Fibroblast of lung (primary cell): ENCODE measurements at places on chromosomes 16 and 17.
A peak's percentile ranks its signal among the peaks of the same experiment; 100 is the strongest.

DNA sequence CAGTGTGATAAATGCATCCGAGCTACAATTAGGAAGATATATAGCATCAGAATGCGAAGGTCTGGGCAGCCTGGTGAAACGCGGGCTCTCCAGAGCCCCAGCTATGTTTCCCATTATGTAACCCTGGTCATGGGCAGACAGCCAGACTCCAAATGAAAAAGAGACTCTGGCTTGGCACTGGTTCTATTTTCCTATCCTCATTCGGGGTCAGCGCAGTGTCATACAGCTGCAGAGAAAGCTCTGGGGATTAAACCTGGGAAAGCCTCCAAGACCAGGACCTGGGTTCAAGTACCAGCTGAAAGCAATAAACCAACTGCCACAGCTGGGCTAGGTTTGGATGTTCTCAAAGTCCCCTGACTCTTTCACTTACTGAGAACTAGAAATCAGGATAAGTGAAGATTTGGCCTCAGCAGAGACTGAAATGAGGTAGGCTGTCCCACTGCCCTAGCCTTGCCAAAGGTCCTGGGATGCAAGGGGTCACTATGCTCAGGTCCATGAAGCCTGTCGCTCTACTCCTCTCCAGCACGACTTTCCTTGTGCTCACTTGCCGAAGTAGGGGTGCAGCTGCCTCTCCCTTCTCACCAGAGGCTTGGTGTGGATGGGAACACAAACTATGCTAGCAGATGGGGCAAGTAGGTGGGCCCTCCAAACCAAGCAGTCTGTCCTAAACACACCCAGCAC lies 123.8 kb downstream of the SMG6 start:
- peak; percentile 96 for DNase-seq

DNA sequence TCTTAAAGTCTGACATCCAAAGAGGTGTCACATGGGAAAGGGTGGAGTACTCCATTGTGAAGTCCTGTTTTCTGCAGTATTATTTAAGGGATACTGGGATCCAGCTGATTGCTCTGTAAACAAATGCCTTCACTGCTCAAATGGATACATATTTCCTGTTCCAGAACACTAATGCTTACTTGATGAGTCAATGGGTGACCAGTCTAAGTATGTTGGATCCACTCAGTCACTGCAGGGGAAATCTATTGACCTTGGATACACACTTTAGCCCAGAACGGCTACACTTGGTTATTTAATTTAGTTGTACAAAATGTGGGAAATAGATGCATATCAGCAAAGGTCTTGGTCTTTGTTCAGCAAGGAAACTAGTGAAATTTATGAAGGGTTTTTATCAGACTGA lies 261.4 kb downstream of the MAP2K4 start:
- DNase-seq, result peak; percentile 37

DNA sequence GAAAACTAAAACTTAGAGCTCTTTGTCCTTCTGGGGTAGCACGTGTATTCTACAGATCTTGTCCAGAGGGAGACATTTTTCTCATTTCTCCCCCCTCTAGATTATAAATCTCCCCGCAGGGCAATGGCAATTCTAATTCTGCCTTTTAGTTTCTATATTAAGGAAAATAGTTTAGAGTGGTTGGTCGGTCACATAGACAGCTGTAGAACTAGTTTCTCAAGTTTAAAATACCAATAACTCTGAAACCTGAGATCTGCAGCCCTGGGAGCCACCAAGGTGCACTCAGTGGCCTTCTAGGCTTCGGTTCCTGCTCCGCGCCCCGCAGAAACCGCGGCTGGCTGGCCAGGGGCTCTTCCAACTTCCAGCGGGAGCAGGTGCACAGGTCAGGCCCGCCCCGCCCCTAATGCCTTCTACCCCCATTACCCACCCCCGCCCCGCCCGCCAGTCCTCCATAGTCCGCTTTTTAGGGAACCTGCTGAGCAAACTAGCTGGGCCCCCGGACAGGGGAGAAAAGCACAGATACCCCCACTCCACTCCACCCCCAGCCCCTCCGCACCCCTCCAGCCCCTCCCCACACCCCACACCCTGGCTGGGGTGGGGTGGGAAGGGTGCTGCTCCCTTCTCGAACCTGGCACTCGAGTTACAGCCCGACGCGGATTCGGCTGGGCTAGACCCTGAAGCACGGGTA lies 431 bp downstream of the SLFN11 start:
- DNase-seq, result no peak

DNA sequence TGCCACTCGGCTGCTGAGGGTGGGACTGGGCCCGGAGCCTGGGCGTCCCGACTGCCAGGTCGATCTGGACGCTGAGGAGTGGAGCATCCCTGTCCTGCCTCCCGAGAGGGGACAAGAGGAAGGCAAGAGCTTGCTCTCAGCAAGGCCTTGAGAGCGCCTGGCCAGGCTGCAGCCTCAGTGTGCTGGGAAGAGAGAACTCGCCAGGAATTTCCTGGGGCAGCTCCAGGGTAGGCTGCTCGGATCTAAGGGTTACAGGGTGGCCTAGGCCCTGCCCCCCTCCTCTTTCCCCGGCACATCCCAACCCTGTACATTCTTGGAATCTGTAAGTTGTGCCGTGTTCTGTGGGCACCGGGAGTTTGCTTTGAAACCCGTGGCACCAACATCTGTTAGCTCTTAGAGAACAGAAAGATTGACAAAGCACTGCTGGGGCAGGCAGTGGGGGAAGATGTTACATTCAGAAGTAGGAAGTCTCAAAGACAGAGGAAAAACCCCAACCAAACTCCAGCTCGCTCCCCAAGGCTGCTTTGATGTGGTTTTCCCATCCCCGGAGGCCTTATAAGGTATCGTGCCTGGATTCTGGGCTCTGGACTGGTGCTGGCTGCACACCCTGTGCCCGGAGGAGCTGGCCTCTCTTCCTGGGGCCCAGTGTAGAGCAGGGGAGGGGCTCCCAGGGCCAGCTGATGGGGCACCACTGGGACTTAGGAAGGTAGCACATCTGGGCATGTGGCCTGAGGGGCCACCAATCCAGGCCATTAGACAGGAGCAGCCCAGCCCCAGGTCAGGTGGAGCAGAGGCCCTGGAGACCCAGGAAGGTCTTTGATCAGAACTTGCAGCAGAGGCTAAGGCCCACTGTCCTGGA lies 55.2 kb downstream of the NKD1 start:
- DNase-seq, result peak; percentile 55

GRCh38 chr16:2028620-2029220 lies 2.0 kb downstream of the NHERF2 start:
- DNase-seq, result no peak

DNA sequence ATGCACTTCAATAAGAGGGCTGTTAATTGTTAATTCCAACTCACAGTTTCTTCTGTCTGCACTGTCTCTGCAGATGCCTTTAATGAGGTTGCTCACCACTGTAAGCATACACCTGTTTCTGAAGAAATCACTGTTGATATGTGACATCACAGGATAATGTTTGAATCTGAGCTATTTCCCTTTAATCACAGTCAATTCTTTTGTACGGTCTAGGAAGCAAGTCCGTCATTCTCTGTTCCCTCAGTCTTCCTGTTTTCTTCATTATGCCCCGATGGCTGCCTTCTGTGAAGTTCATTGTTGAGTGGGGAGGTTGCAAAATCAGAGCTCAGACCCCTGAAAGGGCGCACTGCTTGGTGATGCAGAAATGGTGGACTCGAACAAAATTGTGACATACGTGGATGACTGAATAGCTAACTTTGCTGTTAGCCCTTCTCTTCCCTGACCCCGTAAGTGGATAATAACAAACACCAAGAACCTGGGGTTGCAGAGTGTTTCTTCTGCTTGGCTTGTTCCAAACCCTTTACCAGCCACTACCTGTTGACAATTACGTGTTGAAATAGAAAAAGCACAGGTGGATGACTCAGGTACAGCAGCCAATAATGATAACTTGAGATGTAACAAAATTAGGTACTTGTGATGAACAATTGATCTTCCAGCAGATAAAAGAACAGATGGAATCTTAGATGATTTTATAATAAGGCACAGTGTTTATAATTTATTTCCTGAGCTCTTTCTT lies 71.9 kb upstream of the AXIN2 start:
- no peak for DNase-seq

DNA sequence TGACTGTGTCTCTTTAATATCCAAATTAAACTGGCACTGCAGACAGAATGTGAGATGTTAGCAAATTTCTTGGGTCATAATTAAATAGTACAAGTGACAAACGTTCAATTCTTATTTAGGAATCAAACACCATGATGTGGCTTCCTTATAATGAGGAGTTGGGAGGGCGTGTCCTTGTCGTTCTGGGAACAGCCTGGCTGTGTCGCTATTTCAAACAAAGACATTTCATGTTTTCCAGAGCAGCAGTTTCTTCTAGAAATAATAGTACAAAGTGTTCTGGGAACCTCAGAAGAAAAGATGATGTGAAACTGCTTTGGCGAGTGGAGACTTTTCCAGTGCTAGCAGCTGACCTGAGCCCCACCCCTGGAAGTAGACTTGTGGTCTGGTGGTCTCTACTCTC lies 301.7 kb upstream of the N4BP1 start:
- DNase-seq, result peak; percentile 3

DNA sequence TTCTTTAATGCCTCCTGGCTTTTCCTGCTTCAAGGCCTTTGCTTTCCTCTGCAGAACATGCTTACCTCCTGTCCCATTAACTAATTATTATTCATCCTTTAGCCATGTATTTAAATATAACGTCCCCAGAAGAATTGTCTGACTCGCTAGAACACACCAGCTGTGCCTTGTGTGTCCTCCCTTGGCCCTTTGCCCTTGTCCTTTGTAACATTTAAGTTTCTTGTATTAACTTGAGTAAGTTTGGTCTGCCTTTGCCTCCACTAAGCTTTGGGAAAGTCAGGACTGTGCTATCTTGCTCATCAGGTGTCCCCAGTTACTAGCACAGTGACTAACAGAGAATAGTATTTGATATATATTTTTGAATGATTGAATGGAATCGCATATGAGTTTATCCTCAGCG lies 29.6 kb upstream of the ABCA9 start:
- DNase-seq, result peak; percentile 27
